Posterior cingulate gyrus (tissue), 11 donors: ENCODE measurements at places on chromosomes 2 and 18.

GRCh38 chr2:128421286-128421685 is 102.6 kb upstream of the HS6ST1 start:
- no peak for DNase-seq

GRCh38 chr2:240902615-240903041 is 3.5 kb upstream of the CROCC2 start:
- peak; percentile 57 for DNase-seq

DNA sequence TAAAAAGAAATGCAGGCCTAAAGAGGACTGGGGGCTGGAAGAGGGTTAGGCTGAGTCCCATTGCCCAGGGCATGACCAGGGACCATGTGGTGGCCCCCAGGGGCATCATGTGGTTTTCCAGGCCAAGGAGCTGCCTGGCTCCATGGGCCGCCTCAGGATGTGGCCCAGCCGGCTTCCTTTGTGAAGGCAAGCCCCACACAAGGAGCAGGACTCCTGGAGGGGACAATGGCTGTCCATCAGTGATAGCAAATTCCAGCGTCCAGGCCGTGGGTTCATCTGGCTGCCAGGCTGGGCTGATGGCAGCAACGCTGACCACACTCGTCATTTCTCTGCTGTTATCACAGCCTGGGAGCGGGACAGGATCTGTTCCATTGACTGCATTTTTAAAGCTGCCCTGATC is 82.5 kb downstream of the GBX2 start:
- no peak for DNase-seq

- DNase-seq: no peak
Measured at GRCh38 chr2:61426267-61426897, 44.5 kb downstream of the USP34 start.

- no peak for DNase-seq
Measured at GRCh38 chr2:218289639-218290315, 2.5 kb downstream of the TMBIM1 start.

GRCh38 chr2:46180189-46180588 is 117.0 kb upstream of the EPAS1 start:
- DNase-seq: no peak

GRCh38 chr2:207727261-207727660 is 15.8 kb downstream of the CCNYL1 start:
- no peak for DNase-seq

DNA sequence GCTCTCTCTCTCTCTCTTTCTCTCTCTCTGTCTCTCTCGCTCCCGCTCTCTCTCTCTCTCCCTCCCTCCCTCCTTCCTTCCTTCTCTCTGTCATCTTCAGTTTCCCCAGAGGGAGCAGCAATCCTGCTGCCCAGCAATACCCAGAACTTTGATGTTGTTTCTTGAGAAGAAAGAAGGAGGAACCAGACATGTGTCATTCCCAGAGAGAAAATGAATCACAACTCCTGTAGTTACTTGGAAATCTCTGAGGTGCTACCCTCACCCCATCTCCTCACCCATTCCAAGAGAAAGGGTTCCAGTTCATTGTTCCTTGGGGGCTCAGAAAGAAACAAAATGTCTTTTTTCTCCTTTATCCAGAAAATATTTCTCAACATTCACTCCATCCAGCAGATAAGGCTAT is 449.1 kb downstream of the TNS1 start:
- no peak for DNase-seq

GRCh38 chr2:223954401-223954800 is 2.9 kb upstream of the MRPL44 start:
- DNase-seq: no peak

GRCh38 chr2:200274116-200275075 is 32.1 kb upstream of the SPATS2L start:
- DNase-seq: no peak

- DNase-seq: no peak
Measured at GRCh38 chr18:21968338-21968737, 201.1 kb upstream of the GATA6 start.

DNA sequence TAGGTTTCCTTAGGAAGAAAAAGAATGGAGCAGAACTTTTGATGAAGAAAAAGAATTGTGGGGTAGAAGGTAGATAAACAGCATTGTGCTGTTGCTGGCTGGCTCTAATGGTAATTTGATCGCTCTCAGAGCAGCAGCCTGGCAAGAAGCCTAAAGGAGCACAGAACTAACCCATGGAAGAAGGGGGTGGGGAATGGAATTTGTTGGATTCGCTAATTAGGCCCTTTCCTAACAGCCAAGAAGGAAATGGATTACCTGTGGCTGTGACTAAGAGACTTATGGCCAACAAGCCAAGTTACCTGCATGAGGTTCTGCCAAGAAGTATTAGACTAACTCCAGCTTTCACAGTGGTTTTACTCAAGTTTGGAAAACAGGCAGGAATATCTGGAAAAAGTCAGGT is 210.6 kb downstream of the IKZF2 start:
- no peak for DNase-seq
